Stimulated activated CD4-positive, alpha-beta T cell treated with anti-CD3 and anti-CD28 coated beads, TNF-alpha, amount 100 ng/mL, for 24 hours (primary cell): ENCODE measurements at places on chromosomes 7 and 10.

- DNase-seq, result no peak
These were observed 473.2 kb downstream of the REEP3 start for GRCh38 chr10:63994371-63994770.

DNA sequence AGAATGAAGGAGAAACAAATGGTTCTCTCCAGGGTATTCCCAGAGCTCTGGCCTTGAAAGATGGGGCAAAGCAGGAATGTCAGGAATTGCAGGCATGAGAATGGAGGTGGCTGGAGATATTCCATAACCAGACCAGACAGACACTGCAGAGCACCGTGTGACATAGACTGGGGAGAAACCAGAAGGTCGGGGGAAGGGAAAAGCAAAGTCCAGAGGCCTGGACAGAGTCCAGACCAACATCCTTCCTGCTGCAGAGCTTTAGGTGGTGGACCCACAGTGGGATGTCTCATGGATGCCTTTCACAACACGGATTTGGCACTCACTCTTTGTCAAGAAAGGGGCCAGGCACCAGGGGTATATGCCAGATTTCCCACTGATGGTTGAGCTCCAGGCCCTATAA lies 177.2 kb upstream of the INHBA start:
- DNase-seq, result no peak

- DNase-seq, result no peak
These were observed 588 bp downstream of the GET4 start for GRCh38 chr7:876972-877311.

GRCh38 chr7:123675181-123675473 lies 19.5 kb downstream of the LMOD2 start:
- no peak for DNase-seq

DNA sequence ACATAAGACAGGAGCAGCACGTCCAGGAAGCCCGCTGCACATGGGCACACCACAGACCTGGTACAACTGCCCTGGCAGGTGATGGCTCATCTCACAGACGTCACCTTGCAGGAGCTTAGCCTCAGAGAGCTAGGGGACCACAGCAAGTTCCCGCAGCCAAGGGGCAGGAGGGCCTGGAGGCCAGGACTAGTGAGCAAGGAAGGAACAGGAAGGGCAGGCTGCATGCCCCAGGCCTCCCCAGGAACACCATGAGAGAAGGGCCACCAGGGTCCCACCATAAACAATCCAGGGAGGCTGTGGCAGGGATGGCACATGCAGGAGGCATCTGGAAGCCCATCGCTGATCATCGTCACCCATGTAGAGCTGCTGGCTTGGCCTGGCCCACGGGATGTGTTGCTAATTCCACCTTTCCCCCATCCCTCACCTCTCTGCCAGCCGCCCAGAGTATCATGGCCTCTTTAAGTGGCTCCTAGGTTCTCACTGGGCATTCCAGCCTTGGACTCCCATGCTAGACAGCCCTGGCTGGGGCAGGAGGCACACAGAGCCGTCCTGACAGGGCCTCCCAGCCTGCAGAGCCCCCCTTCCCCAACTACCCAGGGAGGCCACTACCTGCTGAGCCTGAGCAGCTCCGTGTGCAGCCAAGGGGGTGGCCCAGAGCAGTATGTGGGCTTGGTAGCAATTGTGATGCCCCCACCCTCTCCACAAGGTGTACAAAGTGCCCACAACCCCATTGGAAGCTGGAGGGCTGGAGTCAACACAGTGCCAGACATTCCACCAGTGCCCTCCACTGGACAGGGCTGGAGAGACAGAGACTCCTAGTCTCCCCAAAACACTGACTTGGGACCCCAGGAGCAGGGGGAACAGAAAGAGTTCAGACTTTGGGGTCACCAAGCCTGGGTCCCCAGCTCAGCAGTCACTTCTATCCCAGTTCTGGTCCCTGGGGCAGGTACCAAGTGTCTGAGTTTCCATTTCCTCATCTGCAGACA lies 35.5 kb downstream of the GRID1 start:
- no peak for DNase-seq

DNA sequence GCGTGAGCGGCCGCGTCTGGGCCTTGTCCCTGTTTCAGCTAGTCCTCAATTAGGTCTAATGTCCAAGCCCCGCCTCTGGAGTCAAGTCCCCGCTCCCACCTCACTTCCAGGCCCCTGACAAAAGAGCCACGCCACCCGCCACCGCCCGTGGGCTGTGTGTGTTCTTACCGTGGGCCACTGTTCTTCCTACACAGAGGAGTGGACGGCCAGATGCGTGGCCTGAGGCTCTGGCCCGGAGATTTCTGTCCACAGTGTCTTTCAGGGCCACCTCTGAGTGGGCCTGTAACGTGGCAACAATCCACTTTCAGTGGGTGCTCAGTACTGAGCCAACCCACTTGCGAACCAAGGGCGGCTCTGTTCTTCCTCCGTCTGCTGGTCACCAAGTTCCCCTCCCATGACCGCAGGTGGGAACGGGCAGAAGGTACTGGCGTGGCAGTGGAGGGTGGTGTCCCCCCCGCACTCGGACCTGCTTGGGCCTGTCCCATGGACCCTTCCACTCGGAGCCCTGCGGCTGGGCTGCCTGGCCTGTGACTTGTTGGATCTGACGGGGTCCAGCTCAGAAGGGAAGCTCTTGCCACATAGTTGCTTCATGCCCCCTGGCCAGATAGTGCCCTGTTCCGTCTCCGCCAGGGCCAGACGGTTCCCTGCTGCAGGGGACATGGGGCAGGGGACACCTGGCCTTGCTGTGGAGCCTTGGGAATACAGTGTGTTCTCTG lies 15.0 kb upstream of the ZFAND2A start:
- DNase-seq, result no peak

DNA sequence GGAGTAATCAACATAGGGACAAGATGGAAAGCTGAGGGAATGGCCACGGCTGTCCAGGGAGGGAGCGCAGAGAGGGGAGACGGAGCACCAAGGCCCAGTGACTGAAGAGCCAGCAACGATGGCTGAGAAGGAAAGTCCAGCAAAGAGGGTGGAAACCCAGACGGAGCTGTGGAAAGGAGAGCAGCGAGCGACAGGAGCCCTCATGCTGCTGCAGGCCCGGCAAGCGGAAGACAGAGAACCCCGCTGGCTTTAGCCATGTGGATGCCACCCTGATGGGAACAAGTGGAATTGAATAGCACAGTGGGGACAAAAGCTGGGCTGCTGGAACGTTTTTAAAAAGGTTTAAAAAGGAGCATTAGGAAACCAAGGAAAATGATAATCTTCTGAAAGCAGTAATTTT lies 82.9 kb upstream of the DDC start:
- DNase-seq, result no peak

GRCh38 chr10:113808168-113808567 lies 45.7 kb downstream of the DCLRE1A start:
- no peak for DNase-seq

DNA sequence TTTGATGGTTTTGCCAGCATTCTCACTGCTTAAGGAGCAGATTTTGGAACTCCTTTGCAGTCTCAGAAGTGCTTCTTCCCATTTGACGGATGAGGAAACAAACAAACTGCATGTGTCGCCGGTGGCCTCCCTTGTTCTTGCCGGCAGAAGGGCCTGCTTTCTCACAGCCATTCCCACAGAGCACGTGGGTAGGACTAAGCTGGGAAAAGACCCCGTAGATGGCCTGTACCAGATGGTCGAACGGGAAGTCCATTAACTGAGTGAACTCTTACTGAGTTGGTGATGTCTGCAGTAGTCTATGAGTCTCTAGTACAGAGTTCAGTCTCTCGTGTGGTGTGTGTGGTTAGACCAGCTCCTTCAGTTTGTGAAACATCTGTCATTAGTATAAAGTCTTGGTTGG lies 131.9 kb downstream of the TRRAP start:
- no peak for DNase-seq

GRCh38 chr7:76191783-76192240 lies 9.9 kb upstream of the SRRM3 start:
- no peak for DNase-seq

- peak; percentile 34 for DNase-seq
These were observed 117.4 kb downstream of the INPP5A start for GRCh38 chr10:132654708-132655661.

DNA sequence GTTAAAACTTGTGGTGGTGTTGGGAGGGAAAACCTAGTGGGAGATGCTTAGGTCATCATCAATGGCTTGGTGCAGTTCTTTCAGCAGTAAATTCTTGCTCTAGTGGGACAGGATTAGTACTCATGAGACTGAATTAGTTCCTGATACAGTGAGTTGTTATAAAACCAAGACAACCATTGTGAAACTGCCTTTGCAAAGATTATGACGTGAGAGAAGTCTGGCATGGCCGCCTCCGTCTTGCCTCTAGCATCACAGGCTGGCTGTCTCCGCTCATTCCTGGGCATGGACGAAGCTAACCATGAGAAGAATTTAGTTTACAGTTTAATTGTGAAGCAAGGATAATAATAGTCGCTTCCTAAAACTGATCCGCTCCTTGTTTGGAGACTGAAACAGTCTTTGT lies 186.4 kb downstream of the KIF20B start:
- no peak for DNase-seq

GRCh38 chr7:35624299-35625186 lies 70.4 kb downstream of the HERPUD2 start:
- peak; percentile 15 for DNase-seq

GRCh38 chr10:118918116-118918515 lies 111.4 kb upstream of the NANOS1 start:
- DNase-seq, result no peak

GRCh38 chr10:13195016-13195415 lies 33.7 kb downstream of the MCM10 start:
- no peak for DNase-seq

- no peak for DNase-seq
These were observed 63.0 kb downstream of the CCDC71L start for GRCh38 chr7:106597751-106598546.

GRCh38 chr10:109740436-109740835 lies 182.9 kb downstream of the XPNPEP1 start:
- DNase-seq, result no peak

GRCh38 chr7:15837306-15837950 lies 150.9 kb upstream of the MEOX2 start:
- no peak for DNase-seq

- no peak for DNase-seq
These were observed 47.4 kb upstream of the FAM180A start for GRCh38 chr7:135795846-135796570.

DNA sequence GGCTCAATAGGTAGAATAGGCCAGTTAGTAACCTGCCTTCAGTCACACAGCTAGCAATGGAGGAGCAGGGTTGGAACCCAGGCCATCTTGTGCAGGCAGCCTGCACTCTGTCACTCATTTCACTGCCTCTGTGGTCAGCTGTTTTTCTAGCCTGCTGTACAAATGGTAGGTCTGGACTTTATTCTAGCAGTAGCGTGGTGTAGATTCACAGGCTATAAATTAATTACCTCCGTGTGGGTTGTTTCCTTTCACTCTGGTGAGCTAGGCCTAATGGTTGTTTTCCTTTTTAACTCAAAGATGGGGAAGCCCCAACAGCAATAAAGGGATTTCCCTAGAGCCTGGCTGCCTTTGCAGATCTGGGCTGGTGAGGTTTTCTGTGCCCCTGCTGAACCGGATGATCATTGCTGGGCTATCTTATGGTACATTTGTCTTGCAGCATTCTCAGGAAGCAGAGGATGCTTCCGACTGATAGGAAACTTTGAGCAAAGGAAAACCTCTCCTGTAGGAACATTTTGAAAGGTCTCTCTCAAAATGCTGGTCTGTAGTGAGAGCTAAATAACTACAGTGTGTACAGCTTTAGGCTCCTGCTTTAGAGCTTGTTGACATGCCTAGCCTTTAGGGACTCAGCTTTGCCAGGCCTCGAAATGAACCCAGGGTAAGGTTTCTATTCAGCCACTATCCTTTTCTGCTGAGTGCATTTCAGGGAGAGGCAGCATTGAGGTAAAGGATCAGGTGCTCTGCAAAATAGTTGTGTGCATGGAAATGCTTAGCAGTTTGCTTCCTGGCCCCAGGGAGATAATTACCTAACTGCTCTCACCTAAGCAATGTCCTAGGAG lies 157.4 kb downstream of the ST7 start:
- DNase-seq, result peak; percentile 23

GRCh38 chr10:51176976-51177695 lies 102.8 kb downstream of the PRKG1 start:
- DNase-seq, result no peak

GRCh38 chr7:144414815-144415214 lies 11.3 kb upstream of the NOBOX start:
- DNase-seq, result no peak

- DNase-seq, result no peak
These were observed 45.9 kb downstream of the ZNF503 start for GRCh38 chr10:75355706-75356105.

GRCh38 chr7:35251606-35252310 lies 2.1 kb downstream of the TBX20 start:
- no peak for DNase-seq
